ENCODE measurements at places on chromosomes 1 and 21.

DNA sequence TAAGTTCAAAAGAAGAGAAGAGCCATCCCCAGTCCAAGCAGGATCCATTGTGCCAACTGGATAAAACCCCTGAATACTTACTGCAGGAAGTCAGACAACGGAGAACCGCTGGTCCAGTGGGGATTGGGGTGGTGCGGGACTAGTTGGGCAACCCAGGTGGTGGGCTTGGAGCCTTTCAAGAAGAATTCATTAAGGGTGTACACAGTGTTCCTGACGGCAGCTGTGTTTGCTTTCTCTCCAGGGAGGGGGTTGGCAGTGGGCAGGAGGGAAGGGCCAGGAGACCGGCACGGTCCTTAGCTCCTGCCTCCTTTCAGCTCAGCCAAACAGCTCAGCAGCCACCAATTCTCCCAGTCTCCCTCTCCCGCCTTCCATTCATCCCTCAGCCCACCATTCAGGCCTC is 7.1 kb upstream of the CDK18 start:
- no peak for DNase-seq

GRCh38 chr1:213998785-213999184 is 11.0 kb downstream of the PROX1 start:
- DNase-seq: no peak

DNA sequence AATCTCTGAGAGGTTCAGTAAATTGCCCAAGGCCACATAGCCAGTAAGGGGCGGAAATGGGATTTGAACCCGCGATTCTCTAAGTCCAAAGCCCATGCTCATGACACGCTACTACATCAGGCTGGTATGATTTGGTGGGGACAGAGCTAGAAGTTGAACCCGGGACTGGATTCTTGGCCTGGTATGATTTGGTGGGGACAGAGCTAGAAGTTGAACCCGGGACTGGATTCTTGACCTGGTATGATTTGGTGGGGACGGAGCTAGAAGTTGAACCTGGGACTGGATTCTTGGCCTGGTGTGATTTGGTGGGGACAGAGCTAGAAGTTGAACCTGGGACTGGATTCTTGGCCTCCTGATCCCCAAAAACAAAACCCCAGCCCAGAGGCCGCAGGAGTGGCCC is 23.0 kb downstream of the EPHB2 start:
- no peak for DNase-seq

DNA sequence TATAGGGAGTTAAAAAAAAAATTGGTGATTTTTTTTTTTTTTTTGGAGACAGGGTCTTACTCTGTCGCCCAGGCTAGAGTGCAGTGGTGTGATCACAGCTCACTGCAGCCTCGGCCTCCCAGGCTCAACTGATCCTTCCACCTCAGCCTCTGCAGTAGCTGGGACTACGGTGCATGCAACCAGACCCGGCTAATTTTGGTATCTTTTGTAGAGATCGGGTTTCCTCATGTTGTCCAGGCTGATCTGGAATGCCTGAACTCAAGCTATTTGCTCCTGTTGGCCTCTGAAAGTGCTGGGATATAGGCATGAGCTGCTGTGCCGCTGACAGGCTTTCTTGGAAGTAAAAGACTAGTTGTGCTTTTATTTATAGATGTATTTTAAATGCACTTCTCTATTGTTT is 3.0 kb downstream of the CDC42 start:
- DNase-seq: no peak

GRCh38 chr21:34810786-34811185 is 142.0 kb downstream of the CLIC6 start:
- peak; percentile 27 for DNase-seq

- DNase-seq: no peak
These were observed 28.3 kb upstream of the PEF1 start for GRCh38 chr1:31672986-31673385.

DNA sequence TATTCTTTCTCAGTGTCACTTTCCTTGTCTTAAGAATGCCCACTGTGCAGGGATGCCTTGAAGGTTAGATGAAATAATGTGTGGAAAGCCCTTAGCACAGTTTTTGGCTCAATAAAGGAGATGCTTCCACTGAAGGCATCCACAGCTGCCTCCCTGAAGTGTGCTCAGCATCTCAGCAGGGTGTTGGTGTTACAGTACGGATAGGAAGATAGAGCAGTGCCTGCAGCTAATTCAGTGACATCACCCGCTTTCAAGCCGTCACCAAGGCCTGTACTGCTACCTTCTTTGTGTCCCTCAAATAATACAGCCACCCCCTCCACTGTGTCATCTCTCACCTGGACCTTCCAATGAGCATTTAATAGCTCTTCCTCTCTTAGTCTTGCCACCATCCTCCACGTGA is 59.0 kb downstream of the NDUFS5 start:
- DNase-seq: no peak

DNA sequence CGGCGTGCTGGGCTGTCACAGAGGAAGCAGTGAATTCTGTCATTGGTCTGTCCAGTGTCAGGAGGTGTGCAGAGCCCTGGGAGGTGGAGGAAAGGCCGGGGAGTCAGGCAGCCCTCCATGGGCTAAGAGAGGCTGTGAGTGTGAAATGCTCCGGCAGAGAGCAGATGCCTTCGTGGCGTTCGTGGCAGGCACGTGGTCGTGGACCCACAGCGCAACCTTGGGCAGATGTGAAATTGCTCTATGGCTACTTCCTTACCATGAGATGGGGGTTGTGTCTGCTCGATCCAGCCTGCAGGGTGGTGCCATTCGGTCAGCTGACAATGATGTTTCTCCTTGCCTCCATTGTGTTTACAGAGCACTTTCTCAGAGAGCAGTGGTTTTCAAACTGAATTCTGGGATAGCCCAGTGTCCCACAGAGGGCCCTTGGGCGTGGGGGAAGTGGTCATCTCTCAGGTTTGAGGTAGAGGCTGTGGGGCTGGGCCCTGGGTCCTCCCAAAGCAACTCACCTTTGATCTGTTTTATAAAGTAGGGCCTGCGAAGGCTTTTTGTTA is 27.9 kb downstream of the TNFRSF1B start:
- DNase-seq: no peak

DNA sequence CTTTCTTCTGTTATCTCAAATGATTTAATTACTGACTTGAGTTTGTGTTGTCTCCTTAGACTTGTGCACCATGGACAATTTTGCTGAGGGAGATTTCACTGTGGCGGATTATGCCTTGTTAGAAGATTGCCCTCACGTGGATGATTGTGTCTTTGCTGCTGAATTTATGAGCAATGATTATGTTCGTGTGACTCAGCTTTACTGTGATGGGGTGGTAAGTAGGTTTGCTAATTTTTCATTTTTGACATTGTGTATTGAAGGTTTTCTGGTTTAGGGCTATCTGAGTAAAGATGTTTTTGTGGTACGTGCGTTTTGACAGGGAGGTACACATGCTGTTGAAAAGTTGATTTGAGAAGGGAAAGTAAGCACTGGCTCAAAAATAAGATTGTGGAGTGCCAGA is 14.1 kb downstream of the TTC3 start:
- DNase-seq: no peak

DNA sequence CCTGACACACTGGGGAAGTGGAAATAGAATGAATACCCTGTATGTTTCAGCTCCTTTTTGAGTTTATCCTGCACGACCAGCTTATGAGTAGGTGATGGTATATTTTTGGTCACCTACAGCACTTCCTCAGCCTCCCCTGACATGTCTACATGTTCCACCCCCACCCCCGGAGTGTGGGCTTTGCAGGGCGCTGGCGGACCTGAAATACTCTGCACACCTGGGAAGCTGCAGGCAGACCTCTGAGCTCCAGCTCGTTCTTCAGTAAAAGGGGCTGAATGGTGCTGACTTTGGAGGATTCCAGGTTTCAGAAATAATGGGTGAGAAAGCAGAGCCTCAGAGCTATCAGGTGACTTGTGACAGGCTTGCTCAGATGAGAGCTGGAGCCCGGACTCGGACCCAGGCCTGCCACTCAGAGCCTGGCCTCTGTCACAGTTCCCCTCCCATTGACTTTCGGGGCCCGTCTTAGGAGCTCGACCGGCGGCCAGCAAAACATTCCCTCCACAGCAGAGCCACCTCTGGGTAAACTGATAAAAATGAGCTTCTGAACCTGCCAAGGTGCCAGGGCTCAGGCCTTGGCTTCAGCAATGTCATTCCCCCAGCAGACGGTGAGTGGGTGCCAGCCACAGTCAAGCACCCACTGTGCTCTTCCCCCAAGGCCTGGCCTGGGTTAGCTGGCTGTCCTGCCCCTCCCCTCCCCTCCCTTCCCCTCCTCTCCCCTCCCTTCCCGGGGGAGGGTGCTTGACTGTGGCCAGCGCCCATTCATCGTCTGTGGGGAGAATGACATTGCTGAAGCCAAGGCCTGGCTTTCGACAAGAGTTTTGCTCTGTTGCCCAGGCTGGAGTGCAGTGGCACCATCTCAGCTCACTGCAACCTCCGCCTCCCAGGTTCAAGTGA is 30.1 kb downstream of the DOP1B start:
- DNase-seq: no peak

- no peak for DNase-seq
These were observed 738.1 kb downstream of the ADGRL2 start for GRCh38 chr1:82538876-82539275.

DNA sequence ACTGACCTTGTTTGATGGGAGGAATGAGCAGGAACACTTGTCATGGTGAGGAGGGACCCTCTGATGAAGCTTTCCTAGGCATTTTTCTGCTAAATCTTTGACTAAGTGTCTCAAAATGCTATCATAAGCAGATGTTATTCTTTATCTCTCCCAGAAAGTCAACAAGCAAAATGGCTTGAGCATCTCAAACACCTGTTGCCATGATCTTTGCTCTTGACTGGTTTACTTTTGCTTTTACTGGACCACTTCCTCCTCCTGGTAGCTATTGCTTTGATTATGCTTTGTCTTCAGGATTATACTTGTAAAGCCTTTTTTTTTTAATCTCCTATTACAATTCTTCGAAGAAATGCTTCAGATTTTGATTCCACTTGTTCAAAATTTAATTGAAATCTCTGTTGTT is 157.4 kb downstream of the GPR52 start:
- no peak for DNase-seq

- DNase-seq: peak; percentile 50
These were observed 13.4 kb upstream of the HMCN1 start for GRCh38 chr1:185720633-185721272.

DNA sequence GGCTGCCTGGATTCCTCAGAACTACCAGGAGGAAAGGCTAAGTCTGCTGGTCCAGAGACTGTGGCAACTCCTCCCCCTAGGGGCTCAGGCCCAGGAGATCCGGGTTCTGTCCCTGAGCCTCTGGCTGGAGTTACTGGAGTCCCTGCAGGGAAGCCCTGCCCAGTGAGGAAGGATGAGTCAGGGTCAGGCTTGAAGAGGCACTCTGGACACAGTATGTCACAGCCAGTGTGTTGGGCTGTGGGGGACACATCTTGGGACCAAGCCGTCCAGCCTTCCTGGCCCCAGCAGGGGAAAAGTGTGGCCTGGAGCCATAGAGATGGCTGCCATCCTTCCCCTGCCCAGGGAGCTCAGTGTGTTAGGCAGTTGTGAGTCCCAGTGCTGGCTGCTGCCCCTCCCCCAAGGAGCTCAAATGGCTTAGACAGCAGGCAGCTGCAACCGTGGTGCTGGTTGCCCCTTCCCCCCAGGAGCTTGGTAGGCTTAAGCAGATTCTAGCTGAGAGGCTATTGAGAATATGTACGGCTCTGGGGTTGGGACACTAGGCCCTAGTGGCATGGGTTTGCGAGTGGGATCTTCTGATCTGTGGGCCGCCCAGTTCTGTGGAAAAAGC is 28.2 kb upstream of the RABGAP1L start:
- DNase-seq: no peak

- no peak for DNase-seq
These were observed 88.1 kb upstream of the HNRNPU start for GRCh38 chr1:244952280-244952933.

GRCh38 chr21:42073145-42074099 is 2.3 kb downstream of the UMODL1 start:
- no peak for DNase-seq

DNA sequence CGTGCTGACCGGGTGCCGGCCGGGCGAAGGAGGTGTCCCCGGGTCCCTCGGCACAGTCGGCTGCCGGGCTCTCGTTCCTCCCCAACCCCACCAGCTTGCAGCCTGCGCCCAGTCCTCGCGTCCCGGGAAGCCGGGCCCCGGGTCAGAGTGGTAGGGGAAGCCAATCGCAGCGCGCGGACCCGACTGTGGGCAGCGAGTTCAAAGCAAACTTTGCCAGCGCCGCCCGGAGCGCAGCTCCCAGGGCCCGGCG is 328 bp downstream of the MYCL start:
- DNase-seq: no peak

GRCh38 chr1:219924342-219924741 is 4.0 kb downstream of the SLC30A10 start:
- no peak for DNase-seq

GRCh38 chr1:166870584-166870983 is 5.5 kb downstream of the TADA1 start:
- no peak for DNase-seq

- peak; percentile 38 for DNase-seq
These were observed 165.8 kb upstream of the EDN2 start for GRCh38 chr1:41650028-41650880.

GRCh38 chr1:192160196-192160595 is 1.9 kb downstream of the RGS18 start:
- no peak for DNase-seq

DNA sequence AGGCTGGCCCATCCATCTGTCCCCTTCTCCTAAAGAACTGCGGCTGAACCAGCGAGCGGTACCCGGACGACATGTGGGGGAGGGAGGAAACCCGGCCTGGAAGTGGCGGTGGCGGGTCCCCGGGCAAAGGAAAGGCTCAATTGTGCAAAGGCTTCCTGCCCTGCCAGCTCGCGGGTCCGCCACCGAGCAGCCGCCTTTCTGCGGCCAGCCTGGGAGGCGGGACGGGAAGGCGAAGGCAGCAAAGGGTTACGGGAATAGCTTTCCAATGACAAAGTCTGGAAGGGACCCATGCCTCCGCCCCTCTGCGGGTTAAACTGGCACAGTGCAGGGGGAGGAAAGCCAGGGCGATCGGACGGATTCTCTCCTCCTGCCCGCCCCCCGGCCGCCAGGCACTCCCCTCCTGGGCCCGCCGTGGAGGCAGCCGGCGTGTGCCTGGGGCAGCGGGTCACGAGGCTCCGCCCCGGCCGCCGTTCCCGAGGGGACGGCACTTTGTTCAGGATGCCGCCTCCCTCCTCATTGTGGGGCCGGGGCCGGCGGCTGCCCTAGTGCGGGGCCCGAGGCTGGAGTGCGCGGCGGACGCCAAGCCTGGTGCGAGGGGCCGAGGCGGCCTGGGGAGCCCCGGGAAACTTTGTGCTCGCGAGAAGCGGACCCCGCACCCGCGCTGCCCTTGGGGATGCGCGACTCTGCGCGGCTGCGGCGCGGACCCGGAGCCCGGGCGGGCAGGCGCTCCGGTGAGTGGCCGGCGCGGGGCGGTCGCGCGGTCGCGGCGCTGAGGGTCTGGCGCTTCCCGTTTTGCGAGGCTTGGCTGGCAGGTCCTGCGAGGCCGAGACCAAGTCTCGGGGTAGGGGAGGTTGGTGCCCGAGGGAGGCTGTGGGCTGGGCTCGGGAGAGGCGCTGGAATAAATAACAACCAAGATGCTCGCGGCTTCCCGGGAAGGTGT is at the start of gene NAV1:
Gene NAV1 (plus strand): TSS at position 516 of the 940 bp plus-strand sequence. CDS start 83,758 bp downstream, outside the sequence.
- no peak for DNase-seq

- DNase-seq: no peak
These were observed 109.6 kb downstream of the PLPP3 start for GRCh38 chr1:56469640-56470371.
